ENCODE measurements at places on chromosomes 1 and 21.

DNA sequence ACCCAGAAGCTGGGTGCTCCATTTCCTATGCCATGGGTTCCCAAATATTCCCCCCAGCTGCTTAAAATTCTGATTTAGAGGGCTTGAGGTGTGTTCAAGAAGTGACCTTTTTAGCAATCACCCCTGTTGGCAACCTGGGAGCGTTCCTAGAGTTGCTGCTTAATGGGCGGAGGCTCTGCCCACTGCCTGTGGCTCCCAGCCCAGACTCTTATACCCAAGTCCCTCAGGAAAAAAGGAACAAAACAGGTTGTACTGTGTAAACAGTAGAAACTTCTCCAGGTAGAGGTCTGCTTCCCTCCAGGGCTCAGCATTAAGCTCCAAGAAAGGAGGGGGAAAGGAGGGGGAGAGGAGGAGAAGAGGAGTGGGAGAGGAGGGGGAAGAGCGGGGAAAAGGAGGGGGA is 14.6 kb upstream of the TENT5C start:
- no peak for DNase-seq

- no peak for DNase-seq
Measured at GRCh38 chr1:83846138-83846537, 152.8 kb downstream of the TTLL7 start.

GRCh38 chr1:239868058-239868832 is 223.4 kb upstream of the FMN2 start:
- no peak for DNase-seq

DNA sequence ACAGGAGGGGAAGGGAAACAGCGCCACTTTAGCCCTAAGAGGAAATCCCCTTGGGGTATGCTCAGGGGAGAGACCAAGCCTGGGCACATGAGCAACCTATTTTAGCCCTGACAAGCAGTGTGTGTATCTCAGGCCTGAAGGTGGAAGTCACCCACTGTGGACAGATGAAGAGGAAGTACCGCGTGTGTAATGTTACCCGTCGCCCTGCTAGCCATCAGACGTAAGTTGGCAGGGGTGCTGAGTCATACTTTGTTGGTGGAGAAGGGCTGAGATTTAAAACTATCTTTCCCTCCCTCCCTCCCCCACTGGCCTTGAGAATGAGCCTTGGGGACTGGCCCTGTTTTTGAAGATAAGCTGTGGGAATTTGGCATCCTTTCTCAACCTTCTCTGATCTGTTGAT is 11.2 kb downstream of the AGO1 start:
- no peak for DNase-seq

GRCh38 chr1:232291261-232291660 is 338.7 kb downstream of the SIPA1L2 start:
- no peak for DNase-seq

DNA sequence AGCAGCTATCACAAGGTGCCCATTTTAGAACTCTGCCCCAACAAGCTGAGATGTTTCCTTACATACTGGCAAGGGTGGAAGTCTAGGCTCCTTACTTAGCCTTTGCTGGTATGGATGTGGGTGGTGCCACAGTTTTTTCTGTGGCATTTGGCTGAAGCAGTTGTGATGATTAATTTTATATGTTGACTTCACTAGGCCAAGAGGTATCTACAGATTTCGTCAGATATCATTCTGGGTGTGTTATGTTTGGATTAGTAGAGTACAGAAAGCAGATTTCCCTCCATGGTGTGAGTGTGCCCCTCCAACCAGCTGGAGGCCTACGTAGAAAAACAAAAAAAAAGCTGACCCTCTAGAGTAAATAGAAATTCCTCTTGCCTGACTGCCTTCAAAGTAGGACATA is 317.0 kb downstream of the BARHL2 start:
- DNase-seq: no peak
